Naive thymus-derived CD4-positive, alpha-beta T cell (primary cell): ENCODE measurements at places on chromosomes 12 and 14.

- DNase-seq: no peak
These were observed 75.3 kb downstream of the AACS start for GRCh38 chr12:125140279-125141209.

DNA sequence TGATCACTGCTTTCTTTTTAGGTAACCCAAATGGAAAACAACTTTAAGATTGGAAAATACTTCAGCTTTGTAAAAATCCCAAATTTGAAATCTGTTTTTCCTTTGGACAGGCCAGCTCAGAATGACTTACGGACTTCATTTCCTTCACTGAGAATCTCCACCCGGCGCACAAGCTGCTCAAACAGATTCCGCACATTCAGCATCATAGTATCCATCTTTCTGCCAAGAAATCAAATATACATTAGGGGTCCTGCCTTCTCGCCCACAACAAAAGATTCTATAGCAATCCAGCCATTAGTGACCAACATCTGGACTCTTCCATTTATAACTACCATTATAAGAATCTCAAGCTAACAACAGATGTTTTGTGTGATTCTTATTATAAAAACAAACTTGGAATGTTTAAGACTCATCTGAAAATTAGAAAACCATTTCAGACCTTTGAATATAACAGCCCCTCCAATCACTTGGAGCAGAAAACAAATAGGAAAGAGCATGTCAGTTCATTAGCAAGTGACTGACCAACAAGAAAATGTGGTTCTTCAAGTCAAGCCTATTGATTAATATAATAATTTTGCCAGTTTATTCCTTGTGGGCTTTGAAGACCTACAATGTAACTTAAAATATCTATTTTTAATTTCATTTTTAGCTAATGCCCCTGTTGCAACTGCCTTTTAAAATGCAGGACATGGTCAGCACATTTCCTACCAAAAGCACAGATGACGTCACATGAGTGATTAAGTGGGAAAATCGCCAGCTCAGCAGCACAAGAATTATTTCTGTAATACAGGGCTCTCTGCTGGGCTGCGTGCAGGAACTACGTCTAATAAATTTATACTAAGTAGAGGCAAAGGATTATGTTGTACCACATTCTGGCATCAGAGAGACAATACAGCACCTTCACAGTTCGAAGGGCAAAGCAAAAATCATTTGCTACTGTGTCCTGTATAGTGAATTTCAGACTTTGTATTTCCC, 8.5 kb downstream of the RACGAP1 start:
- DNase-seq: no peak

GRCh38 chr14:57999979-58000378, 134.1 kb upstream of the SLC35F4 start:
- no peak for DNase-seq

GRCh38 chr12:31016057-31016456, 57.6 kb upstream of the DDX11 start:
- no peak for DNase-seq

GRCh38 chr12:3958534-3958933, 85.3 kb upstream of the PARP11 start:
- DNase-seq: no peak

GRCh38 chr12:83168751-83169150, 482.0 kb downstream of the TMTC2 start:
- no peak for DNase-seq

- no peak for DNase-seq
These were observed 27.2 kb upstream of the KCNA5 start for GRCh38 chr12:5016526-5016925.

DNA sequence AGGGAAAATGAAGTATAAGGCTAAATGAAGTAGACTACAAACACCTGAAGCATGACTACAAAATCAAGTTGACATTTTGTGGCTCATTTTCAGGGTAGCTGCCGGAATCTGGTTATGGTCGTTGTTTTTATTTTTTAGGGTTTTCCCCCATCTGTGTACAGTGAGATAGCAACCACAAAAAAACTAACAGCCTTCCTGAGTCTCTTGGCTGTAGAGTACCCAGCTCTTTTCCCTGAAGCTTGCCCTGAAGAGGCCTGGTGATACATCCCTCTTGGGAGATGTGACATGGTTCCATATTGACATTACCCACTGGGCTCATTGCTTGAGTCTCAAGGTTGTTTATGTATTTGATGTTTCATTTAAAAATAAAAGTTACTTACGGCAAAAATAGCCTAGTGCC, 424.0 kb downstream of the ZFP36L1 start:
- DNase-seq: no peak

DNA sequence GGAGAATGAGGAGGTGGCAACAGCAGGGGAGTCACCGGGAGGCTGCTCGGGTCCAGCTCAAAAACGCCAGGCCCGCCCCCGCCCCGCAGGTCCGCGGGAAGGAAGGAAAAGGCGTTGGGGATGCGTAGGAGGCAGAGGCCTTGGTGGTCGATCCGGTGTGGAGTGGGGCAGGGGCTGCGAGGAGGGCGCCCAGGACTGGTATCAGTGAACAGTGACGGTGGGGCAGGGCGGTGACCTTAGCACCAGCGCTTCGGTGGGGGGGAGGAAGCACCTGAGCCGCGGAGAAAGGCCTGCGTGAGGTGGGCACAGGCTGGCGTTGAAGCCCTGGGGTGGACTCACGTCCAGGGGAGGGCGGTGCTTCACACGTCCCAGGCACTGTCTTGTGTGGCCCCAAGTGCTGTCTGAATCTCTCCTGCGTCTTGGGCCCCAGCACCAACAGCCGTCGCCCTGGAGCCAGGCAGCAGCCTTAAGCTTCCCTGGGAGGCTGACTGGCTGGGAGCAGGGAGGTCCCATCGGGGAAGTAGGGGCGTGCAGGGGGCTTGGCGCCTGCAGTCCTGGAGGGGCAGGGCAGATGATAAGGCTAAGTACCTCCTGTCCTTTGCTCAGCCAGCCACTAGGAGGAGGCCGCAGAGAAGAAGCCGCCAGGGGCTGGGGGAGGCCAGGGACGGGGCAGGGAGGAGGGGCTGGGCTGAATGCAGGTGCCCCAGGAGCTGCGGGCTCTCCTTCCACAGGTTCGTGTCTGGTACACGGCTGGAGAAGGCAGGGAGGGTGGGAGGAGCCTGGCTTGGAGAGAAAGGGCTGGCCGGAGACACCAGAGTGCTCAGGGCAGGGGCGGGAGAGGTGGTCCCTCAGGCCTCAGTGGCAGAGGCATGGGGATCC, 26.5 kb downstream of the ZBTB42 start:
- DNase-seq: peak; percentile 58

GRCh38 chr14:59871166-59871495, 555 bp upstream of the RTN1 start:
- DNase-seq: no peak

DNA sequence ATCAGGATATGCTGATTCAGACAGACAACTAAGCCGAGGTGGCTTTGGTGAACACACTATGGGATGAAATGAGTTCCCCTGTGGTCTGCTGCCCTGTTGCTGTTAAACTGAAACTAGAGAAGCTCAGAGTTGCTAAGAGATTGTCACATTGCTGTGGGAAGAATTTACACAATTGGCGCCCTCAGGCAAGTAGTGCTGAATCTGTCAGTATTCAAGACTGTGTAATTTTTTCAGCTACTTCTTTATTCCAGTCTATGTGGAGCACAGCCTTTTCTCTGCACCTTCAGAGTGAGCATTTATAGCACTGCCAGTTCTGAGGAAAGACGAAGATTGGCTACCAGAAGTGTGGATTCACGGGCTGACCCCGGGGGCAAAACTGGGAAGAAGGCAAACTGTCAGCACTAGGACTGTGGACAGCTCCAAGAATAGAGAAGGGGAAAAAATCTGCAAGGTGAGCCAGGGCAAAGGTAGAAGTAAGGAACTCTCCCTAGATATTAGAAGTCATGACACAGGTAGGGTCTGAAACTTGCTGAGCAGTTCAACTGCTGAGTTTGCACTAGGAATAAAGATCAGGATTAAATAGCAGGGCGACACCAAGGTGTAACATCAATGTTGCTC, 218.8 kb upstream of the TMPO start:
- DNase-seq: no peak

DNA sequence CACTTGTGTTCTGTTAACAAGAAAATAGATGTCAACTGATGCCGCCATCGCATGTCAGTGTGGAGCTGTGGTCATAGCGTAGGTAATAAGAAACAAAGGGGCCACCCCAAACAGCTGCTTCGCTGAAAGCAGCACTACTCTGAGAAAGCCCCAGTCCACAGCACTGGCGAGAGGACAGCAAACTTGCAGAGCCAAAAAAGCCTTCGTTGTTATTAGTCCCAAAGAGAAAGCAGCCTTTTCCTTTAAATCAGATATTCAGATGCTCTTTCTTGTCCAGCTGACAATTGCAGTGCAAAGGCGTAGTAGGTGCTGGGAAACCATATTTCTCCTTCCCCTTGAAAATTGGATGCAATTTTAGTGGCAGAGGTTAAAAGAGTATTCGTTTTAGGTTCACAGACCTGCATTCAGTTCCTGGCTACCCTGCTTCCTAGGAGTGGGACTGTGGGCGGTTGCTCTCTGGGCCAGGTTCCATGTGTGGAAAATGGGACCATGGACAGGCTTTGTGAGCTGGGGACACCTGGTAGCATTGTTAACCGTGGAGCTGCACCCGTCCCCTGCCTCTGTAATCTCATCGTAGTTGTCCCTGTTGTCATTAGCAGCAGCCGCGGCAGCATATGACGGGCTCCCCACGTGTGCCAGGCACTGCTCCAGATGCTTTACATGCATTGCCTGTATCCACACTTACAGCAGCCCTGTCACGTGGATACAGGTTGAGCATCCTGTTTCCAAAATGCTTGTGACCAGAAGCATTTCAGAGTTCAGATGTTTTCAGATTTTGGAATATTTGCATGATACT, 54.2 kb downstream of the ELK3 start:
- DNase-seq: no peak

GRCh38 chr14:73140811-73141323, 4.6 kb downstream of the PSEN1 start:
- DNase-seq: no peak

DNA sequence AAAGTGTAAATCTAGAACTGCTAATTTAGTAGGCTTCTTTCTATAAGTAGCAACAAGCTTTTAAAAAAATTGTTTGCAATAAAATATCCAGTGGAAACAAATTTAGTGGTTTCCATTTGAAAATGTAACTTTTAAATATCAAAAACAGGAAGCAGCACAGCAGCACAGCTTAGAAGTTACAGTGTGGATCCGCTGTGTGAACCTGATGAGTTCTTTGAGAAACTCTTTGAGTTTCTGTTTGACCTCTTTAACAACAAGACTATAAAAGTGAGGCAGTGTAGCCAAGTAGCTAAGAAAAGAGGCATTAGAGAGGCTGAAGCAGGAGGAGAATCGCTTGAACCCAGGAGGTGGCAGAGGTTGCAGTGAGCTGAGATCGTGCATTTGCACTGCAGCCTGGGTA, 178.3 kb downstream of the NAV3 start:
- DNase-seq: no peak

DNA sequence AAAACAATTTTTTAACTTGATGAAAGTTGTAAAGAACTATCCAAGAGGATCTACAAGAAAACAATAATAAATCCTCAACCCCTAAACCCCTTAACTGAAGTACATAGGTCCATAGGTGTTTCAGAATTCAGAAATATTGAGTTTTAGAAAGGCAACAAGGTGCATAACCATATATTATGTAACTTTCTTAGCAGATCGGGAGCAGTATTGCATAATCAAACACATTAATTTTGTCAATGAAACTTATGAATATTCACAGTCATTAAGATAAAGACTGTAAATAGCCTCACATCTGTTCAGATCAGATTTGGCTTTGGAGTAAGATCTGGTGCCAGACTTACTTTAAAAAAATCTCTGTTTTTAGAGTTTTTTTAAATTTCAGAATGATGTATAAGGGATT, 647.1 kb upstream of the FLRT2 start:
- no peak for DNase-seq

- no peak for DNase-seq
These were observed 85.5 kb downstream of the CDK17 start for GRCh38 chr12:96314723-96315122.

DNA sequence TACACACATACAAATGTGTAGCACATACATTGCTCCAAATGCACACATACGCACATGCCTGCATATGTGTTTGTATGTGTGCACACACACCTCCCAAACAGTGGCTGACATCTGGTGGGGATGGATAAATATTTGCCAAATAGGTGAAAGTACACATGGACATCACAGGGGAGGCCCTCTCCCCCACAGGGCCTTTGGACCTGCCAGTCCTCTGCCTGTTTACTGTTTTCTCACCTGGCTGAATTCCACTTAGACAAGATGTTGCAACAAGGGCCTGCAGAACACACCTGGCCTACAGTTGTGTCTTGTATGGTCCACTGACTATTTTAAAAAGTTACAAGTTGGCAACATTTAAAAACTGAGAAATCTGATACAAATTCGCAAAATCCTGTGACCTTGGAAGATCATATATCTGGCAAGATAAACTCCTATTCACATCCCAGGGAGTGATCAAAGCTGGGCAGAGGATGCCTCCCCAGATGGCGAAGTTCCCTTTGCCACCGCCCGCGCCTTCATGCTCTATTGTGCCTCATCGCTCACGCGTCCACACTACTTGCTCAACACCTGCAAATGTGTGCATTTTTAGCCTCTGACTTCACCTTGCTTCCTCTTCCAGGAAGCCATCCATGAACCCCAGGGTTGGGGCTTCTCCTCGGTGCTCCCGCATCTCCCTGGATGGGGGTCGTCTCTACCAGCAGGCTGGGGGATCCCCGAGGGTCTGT, 118.4 kb upstream of the FZD10 start:
- no peak for DNase-seq

DNA sequence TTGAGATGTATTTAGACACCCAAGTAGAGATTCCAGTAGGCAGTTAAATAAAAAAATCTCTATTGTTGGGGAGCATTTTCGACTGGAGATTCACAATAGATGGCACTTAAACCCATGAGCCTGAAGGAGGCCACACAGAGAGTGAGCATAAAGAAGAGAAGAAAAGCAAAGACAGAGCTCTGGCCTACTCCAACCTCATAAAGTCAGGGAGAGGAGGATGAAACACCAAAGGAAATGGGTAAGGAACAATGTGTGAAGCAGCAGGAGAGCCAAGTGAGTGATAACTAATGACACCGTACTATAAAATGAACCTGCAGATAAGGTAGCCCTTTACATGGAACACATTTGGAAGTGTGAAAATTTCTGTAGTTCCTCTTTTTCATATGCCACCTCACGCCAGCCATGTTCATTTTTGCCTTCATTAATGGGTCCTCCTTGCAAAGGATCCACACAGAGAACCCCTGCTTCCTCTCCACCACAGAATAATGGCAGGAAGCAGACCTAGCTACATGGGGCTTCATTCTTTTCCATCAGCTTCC, 150.0 kb upstream of the SYT10 start:
- no peak for DNase-seq
